HFF-Myc (cell line): ENCODE measurements at places on chromosomes 5 and 9.

- DNase-seq: no peak
Observed at GRCh38 chr5:96725257-96725656, 63.1 kb downstream of the CAST start.

- no peak for DNase-seq
Observed at GRCh38 chr5:110716247-110717245, 9.9 kb downstream of the TMEM232 start.

- no peak for DNase-seq
Observed at GRCh38 chr5:142959683-142960657, 189.8 kb downstream of the ARHGAP26 start.

- DNase-seq: no peak
Observed at GRCh38 chr5:169424670-169425378, 123.9 kb upstream of the SLIT3 start.

GRCh38 chr9:10921671-10922070 is 308.9 kb upstream of the PTPRD start:
- DNase-seq: no peak

- DNase-seq: no peak
Observed at GRCh38 chr9:102975251-102975650, 19.9 kb upstream of the CYLC2 start.

DNA sequence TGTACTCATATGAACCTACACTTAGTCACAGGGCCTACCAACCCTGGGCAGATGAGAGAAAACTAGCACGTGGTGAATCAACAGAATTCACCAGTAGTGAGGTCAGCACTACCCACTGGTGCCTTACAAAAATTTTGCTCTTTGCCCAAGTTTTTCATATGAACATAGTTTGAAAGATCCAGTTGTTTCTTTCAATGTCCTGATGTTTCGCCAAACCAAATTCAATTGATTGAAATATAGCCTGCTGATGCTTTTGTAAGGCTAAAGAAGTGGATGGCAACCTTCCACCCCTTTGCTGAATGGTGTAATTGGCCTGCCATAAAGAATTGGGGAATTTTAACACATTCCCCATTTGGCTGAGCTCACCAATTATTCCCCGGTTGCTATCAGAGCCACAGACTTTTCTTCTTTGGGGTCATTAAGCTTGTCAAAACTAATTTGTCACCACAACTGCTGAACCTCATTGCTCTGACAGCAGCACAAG is 339.2 kb downstream of the GLIS3 start:
- DNase-seq: no peak

DNA sequence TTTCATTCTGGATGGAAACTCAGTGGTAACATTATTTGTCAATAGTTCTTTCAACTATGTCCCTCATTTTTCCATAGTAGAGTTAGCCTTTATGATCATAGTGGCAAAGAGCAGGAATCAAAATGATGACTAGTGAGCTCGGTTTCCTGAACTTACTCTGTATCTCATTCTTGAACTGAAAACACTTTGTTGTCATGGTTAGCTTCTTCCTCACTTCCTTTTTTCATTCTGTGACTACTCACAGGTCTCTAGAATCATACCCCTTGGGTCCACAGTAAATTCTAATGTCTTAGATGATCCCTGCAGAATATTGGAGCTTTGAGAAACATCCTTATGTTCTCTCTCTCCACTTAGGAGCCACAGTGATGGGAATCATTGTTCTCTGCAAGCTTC is 29.4 kb upstream of the RECK start:
- no peak for DNase-seq

GRCh38 chr5:26553079-26553478 is 485.3 kb downstream of the CDH9 start:
- no peak for DNase-seq

- peak; percentile 91 for DNase-seq
Observed at GRCh38 chr9:37953775-37954437, 50.0 kb upstream of the SLC25A51 start.

- no peak for DNase-seq
Observed at GRCh38 chr5:9549941-9550340, 4.1 kb upstream of the SEMA5A start.

DNA sequence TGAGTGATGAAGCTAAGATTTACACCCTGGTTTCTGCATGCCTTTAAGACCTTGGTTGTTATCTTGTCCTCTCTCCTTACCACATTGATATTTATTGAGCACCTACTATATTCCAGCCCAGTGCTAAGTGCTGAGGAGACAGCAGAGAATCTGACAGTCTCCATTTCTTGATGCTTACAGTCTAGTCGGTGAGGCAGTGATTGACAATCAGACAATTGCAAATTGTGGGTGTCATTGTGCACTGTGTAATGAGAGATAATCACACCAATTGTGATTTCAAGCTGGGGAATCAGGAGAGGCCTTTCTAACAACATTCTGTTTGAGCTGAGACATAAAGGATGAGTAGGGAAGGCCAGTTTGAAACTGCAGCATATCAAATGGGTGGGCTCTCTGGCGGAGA is 41.7 kb upstream of the PPARGC1B start:
- DNase-seq: no peak

DNA sequence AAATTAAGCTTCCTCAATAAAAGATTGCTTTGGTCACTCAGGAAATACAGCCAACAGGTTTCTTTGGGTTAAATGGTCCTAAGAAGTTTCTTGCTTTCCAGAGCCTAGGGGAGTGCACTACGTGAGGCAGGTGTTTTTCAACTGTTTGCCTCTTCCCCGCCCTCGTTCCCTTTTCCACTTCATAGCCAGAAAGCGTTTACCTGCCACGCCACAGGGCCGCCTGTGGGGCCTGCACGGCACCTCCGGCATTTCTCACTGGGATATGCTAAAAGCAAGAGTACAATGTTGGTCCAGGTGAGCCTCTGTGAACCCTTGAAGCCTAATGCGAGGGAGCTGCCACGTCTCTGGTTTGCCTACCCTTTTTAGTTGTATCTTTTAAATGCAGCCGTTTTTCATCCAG is 167.6 kb upstream of the OTULINL start:
- no peak for DNase-seq

GRCh38 chr9:81293651-81294050 is 395.7 kb downstream of the TLE1 start:
- DNase-seq: no peak

DNA sequence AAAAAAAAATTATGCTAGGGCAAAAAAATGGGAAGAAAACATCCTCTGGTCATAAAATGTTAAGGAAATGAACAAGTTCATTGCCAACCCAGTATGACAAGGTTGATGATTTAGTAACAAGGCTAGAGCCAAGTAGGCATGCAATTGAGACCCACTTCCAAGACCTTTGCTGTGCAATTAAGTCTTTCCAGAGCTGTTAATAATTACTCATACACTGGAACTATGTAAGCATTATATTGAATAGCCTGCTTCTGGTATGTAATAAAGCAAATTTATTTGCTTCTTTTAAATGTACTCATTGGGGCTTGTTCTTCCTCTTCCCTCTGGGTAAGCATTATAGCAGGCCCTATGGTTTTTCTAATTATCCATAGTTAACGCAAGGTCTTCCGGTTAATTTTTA is 32.5 kb upstream of the SNAPC3 start:
- DNase-seq: no peak

DNA sequence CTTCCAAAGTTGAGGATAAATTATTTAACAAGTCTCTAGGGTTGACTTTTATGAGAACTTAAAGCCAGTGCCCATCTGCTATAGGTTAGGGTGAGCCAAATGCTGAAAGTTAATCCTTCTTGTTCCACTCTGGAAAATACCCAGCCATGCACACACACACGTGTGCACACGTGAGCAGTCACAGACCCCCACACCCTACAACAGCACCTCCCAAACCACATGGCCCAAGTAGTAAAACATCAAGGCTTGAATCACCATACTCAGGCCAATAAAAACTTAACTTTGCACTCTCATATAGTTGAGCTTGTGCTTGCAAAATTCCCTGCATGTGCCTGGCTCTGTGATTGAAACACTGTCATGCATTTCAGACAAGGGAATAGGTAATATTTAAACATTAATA is 467.6 kb downstream of the ARHGEF28 start:
- peak; percentile 7 for DNase-seq

DNA sequence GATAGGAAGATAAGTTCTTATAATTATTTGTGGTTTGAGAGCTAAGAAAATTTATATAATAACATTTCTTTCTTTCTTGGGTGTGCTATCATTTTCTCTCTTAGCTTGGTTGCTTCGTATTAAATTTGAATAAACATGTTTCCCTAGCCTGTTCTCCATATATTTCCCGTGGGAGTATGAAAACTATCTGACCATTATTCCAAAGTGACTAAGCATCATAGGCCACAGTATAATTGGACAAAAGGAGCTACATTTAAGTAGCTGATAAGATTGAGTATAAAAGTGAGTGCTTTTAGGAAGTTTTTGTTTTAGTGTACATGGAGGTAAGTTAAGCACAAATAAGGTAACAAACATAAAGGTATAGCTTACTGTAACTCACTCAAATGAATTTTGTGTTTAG is 8.4 kb upstream of the OSMR start:
- no peak for DNase-seq

GRCh38 chr5:9320652-9321051 is 225.2 kb downstream of the SEMA5A start:
- no peak for DNase-seq

DNA sequence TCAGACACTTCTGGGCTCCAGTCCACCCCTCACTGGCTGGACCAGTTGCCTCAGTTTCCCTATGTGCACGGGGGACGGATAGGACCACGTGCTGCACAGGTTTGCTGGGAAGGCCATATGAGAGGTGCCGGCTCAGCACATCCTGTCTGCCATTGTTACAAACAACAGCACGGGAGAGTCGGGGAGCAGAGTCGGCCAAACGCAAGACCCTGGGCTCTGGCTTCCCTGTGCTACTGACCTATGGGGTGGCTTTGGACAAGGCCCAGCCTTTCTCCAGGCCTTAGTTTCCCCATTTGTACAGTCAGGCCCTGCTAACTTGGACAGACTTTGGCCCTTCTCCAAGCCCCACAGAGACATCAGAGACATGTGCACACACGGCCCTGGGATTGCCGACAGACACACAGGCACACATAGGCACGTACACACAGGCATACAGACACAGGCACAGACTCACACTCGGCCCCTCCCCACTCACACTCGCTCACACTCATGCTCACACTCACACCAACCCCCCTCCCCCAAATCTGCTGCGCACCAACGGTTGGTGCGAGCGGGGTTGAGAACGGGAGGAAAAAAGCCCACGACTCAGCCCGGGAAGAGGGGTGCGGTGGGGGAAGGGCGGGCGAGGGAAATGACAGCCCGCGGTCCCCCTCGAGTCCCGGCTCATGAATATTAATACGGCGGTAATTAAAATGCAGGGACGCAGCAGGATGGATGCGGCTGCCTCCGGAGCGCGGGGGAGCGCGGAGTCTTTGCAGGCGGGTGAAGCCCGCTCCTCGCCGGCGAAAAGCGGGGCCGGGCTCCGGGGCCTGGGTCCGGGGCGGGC is 133.0 kb downstream of the C9orf50 start:
- DNase-seq: no peak

- DNase-seq: no peak
Observed at GRCh38 chr5:134561871-134562296, 36.4 kb downstream of the JADE2 start.
